ENCODE measurements at places on chromosomes 7 and 10.
A peak's percentile ranks its signal among the peaks of the same experiment; 100 is the strongest.

- no peak for DNase-seq
These were observed 61.4 kb downstream of the ASB13 start for GRCh38 chr10:5604961-5605360.

DNA sequence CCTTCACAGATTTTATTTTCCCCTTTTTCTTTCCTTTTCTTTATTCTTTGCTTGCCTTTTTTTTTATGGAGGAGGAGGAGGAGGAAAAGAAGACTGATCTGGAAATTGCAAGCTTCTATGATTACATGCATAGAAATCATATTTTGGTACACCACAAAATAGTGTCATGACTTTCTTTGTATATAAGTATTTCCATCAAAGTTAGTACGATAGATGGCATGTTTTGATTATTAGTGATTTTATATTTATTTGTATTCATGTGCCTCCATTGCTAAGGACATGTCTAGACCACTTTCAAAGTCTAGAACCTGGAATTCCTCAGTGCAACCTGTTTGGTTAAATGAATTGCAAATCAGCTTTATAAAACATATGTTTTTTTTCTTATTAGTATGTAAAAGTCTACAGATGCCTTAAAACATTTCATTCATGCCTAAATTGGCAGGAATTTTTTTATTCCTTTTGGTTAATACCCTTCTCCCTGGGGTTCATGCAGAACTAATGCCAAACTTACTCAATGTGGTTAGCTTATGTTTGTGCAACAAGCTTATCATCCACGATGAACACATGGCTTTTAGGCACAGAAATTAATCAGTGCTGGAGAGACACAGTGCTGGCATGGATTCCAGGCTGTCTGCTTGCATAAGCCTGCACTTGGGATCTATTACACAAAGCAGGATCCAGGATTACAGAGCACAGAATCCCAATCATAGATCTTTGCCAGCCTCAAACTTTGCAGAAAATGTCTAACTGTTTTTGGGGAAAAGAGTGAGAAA lies 213.1 kb downstream of the CHRM2 start:
- DNase-seq: no peak

GRCh38 chr7:154419344-154419743 lies 367.1 kb downstream of the DPP6 start:
- DNase-seq: no peak

DNA sequence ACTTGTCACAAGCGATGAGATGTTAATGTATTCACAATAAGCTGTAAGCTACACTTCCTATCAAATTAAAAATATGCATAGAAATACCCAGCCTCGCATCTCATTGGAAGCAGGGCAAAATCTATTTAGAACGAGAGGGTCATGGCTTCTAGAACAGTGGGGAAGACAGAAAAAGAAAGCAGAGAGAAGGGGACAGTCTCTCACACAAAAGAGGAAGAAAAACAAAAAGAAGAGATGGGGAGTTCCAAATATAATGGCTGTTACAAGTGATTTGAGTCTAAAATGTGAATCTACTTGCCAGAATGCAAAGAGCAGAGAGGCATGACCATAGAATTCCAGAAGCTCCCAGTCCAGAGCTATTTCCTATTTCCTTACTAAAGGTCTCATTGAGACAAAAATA lies 13.8 kb downstream of the LRRN3 start:
- no peak for DNase-seq

DNA sequence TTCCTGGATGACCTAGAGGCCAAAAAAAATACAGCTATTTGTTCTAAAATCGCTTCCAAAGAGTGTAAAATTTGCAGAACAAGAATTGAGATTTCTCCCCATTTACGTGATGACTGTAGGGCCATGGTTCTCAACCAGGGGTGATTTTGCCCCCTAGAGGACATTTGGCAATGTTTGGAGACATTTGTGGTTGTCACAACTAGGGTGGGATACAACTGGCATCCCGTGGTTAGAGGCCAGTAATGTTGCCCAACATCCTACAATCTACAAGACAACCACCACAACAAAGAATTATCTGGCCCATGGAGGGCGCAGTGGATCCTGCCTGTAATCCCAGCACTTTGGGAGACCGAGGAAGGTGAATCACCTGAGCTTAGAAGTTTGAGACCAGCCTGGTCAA lies 22.8 kb upstream of the MALSU1 start:
- no peak for DNase-seq

GRCh38 chr7:138195151-138195571 lies 118.9 kb downstream of the AKR1D1 start:
- no peak for DNase-seq

DNA sequence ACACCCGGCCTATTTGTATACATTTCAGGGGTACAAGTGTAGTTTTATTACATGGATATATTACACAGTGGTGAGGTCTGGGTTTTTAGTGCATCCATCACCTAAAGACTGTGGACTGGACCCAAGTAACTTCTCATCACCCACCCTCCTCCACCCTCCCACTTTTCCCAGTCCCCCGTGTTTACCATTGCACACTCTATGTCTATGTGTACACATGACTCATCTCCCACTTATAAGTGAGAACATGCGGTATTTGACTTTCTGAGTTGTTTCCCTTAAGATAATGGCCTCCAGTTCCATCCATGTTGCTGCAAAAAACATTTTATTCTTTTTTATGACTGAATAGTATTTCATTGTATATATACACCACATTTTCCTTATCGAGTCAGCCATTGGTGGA lies 98.9 kb upstream of the WAC start:
- no peak for DNase-seq

GRCh38 chr7:54560723-54561122 lies 18.5 kb downstream of the VSTM2A start:
- no peak for DNase-seq

DNA sequence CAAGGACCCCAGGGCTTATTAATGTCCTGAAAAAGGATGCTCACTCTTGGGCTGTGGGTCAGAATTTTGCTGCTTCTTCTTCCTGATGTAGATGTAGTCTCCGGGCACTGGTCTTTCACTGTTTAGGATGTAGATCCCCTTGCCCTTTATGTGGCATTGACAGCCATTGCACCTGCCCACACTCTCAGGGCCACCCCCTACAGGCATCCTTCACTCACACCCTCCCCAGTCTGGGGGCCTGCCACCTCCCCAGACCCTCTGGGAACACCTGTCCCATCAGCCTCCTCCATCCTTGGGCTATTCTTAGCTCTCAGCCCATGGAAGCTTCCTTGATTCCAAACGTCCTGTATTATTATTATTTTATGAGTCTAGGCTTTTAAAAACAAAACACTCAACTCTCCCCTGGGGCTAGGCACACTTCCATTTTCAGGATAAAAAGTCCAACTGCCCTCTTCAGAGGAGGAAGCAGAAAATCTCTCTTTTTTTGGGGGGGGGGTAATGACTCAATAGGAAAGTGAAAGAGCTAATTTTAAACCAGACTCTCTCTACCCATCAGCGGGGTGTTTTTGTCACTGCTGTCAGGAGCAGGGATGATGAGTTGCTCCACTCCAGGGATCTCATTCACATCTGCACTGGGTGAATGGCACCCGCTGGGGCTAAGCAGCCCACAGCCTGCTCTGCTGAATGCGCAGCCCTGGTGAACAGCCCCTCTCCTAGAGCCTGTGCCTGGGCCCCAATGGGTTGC lies 11.5 kb upstream of the KLRG2 start:
- peak; percentile 89 for DNase-seq

DNA sequence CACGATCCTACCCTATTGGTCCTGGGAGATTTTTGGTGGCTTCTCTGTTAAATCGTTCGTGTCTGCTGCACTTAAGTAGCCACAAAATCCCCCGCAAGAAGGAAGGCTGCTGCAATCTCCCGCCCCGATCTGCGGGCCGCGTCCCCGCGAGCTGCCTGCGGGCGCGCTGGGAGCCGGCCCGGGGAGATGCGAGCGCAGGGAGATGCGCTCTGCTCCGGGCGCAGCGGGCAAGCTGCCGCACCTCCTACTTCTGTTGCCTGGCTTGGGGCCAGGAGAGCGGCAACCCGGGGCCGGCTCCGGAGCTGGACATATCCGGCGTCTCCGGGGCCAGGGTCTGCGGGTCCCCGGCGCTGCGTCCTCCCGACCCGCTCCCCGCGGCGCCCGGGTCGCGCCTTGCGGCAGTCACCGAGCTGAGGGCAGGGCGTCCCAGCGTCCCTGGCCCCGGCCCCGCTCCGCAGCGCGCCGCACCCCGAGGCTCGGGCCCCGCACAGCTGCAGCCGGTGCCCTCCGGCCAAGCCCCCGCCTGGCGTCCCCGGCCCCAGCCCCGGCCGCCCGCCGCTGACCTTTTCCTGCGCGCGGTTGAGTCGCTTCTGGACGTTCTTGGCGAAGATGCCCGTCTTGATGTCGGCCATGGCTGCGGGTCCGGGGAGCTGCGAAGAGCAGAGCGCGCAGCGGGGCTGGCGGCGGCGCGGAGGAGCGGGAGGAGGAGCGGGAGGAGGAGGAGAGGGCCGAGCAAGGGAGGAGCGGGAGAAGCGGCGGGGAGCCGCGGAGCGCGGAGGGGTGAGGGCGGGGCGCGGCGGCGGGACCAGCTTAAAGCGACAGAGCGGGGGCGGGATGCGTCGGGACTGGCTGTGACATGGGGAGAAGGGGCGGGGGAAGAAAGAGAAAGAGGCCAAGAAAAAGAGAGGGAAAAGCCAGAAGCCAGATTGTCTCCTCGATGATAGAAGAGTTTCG lies at the start of gene AMPH:
Gene AMPH (minus strand): TSS at position 654 of the 954 bp plus-strand sequence. CDS start 22 bp downstream, at position 632.
- DNase-seq: no peak

- no peak for DNase-seq
These were observed 9.3 kb upstream of the CLEC5A start for GRCh38 chr7:141956084-141956483.

DNA sequence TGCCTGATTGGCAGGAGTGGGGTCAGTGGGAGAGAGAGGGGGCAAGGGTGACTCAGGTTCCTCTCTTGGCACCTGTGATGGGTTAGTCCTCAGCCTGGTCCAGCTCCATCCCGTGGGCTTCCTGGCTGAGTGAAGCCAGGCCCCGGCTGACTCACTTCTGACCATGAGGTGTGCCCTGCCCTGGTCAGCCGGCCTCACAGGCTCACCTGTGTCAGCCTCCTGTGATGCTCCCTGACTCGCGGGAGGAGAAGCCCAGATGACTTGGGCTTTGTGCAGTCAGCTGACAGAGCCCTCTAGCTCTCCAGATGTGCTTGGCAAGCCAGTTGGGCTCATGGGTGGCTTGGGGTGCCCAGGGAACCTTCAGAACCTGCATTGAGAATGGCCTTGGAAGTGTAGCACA lies 16.0 kb upstream of the PPIF start:
- DNase-seq: no peak

- DNase-seq: peak; percentile 15
These were observed 55.9 kb downstream of the PWWP2B start for GRCh38 chr10:132452651-132453469.

- no peak for DNase-seq
These were observed 78.4 kb downstream of the CUL2 start for GRCh38 chr10:35011771-35012191.

DNA sequence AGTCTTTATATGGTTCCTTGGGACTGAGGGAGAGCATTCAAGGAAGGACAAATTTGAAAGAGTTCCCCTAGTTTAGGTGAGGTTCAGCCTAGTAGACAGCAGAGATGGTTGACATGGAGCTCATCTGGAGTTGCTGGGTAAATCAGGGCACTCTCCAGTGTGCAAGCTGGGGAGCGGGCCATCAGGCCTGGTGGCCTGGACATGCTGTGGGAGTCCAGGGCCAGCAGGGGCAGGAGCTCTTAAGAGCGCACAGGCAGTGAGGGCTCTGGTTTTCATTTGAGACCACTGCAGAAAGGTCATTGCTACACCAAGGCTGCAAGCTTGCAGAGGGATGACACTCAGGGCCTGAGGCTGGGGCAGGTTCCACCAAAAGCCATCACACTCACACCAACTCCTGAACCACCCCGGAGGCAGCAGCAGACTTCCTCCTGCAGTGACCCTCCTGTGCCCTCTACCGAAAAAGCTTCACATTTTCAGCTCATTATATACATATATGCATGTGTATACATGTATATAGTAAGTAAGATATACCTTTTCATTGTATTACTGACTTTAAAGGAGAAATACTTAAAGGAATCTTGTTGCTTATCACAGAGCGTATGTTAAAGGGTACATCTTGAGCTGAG lies 39.5 kb downstream of the STEAP1B start:
- no peak for DNase-seq

GRCh38 chr7:129530795-129531391 lies 28.6 kb downstream of the SMKR1 start:
- DNase-seq: no peak

DNA sequence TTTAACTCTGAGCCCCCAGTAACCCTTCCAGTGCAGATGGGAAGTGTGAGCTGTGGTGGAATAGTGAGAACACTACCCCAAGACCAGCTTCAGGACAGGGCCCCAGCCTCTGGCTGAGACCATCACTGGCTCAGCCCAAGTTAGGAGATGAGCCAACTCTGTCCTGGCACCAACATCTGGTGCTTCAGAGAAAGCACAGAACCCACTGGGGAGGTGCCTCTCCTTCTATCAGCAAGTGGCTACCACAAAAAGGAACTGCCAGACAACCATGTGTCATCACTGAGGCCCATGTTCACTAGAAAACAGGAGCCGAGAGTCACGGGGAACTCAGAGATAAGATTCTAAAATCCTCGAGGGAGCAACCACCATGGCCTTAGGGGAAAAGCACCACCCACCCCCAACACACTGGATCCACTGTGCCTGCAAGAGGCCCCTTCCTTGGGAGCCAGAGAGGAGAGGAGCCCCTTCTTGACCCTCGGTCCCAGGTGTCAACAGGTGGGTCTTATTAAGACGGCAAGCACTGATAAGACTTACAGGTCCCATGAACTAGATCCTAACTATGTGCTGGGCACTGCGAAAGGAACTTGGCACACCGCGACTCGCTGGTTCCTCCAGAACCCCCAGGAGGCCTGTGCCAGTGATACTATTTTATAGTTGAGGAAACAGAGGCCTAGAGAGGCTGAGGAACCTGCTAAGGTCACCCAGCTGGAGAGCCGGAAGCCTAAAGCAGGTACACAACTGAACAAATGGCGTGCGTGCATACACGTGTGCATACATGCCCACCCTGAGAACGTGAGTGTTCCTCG lies 102.7 kb downstream of the FAM53B start:
- DNase-seq: no peak

- no peak for DNase-seq
These were observed 50.8 kb downstream of the C10orf120 start for GRCh38 chr10:122648599-122649428.

Data from NCI-H187 (cell line).